Midbrain (tissue), 1 donor: ENCODE measurements at places on chromosomes 16 and 17.

DNA sequence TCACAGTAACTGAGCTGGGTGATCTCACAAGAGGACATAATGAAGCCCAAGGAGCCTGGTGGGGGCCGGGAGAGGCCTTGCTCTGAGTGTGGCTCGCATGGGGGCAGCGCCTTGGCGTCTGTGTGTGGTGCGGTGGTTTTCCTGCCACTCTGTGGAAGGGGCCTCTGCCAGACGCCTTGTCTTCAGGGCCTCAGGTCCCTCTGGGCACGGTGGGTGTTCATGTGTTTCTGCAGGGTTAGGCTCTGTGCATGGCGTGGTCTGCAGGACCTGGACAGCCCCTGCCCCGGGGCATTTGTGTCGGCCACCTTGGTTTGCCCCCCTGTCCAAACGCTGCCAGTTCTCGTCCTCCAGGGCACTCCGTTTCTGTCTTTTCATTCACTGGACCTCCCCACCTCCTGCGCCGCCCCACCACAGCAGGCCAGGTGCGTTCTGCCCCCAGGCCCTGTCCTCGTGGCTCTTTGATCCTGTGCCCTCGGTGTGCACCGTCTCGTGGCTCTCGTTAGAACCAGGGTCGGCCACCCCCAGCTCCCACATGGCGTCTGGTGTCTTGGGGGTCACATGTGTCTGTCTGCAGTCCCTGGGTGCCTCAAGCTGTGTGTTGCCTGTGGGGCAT lies 43.7 kb upstream of the ZNF750 start:
- DNase-seq = no peak

DNA sequence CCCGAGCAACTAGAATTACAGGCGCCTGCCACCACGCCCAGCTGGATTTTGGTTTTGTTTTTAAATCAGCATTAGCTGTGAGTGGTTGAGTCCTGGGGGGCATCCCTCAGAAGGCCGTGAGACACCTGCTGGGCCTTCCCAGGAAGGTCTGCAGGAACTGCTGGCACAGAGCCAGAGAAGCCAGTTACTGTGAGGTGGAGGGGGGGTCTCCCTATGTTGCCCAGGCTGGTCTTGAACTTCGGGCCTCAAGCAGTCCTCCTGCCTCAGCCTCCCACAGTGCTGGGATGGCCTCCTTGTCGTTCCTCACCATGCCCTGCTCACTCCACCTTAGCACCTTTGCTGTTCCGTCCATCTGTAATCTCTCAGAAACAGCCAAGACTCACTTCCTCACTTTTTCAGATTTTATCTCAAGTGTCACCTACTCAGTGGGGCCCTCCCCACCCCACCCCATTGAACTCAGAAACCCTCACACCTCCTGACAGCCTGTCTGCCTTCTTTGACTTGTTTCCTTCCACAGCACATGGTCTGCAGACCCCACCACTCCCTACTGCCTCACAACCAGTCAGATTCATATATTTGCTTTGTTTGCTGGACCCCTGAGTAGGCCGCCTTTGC lies 62.3 kb downstream of the WSB1 start:
- DNase-seq = no peak

- no peak for DNase-seq
Observed at GRCh38 chr16:82653550-82654511, 27.1 kb downstream of the CDH13 start.

DNA sequence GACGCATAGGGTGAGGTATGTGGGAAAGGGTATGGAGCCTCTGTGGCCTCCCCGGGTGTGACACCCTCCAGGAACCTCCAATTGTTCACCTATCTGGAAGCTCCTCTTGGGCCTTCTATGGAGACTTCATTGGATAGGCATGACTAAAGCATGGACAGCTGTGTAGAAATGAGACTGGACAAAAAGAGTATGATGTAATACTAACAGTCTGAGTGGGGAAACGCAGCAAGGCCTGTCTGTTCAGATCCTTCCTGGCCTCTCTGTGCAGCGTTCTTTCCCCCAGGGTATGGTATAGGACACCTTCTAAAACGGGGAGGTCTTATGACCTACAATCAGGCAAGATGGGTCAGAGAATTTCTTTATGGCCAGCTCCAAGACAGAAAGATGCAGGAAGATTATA lies 30.7 kb upstream of the CCNF start:
- no peak for DNase-seq

DNA sequence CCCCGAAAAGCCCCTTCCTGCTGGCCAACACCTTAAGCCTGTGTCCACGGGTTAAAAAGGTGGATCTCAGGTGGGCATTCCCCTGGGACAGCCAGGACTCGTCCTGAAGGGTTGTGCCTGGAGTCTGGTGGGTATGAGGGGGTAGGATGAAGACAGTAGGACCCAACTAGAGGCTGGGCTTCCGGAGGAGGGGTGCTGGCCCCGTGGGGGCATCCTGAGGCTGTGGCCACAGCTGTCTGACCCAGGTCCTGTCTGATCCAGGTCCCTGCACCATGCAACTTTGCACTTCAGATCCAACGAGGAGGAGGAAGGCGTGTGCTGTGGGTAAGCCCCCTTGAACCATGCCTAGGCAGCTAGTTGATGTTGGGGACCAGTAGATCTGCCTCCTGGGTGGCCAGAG lies 37.6 kb upstream of the CPNE2 start:
- DNase-seq = no peak

DNA sequence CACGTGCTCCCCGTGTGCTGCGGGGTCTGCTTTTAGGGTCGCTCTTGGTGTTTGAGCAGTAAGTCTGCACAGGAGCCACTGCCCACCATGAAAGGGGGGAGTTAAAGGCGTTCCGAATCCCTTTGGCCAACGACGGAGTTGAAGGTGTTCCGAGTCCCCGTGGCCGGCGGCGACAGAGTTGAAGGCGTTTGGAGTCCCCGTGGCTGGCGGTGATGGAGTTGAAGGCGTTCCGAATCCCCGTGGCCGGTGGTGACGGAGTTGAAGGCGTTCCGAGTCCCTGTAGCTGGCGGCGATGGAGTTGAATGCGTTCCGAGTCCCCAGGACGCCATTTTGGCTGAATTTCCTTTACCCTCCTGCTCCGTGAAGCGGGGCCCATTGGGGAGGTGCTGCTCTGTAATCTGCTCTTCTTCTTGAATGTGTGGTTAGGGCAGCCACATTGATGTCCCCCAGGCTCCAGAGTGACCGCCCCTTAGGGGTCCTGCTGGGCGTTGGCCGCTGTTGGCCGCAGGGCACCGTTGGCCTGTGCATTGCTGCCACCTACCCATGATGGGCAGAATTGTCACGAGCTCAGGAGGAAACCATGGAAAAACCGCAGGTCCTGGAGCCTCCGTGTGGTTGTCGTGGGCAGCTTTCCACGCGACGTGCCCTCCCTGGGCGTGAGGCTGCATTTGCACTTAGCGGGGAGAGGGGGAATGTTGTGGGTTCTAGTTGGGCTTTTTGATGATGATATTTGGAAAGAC lies 73.7 kb upstream of the ZNF750 start:
- no peak for DNase-seq

GRCh38 chr17:47470836-47471235 lies 60.1 kb upstream of the NPEPPS start:
- DNase-seq = no peak

GRCh38 chr16:29734786-29735185 lies 11.0 kb downstream of the C16orf54 start:
- no peak for DNase-seq
